ENCODE measurements at places on chromosomes 16 and 17. TPM values are rescaled to one million over a fixed set of nuclear protein-coding genes. Genes with fewer than 3 reads are reported as not detected.

Gene SOST
- total RNA-seq: not detected

Gene ARL16
- total RNA-seq: 42.8 TPM

Gene CES3
- total RNA-seq: under 0.01 TPM

Gene USP22
- 250 TPM for total RNA-seq

Gene MRTFB
- total RNA-seq: 5.4 TPM

All from IMR-90 (cell line).